CD4-positive, alpha-beta T cell (primary cell): ENCODE measurements at places on chromosomes 2 and 18.

GRCh38 chr2:48946449-48947048 is 191.0 kb upstream of the LHCGR start:
- no peak for DNase-seq

- DNase-seq, result no peak
These were observed 268.7 kb downstream of the GLI2 start for GRCh38 chr2:121004359-121004758.

- DNase-seq, result no peak
These were observed 3.5 kb downstream of the PELI1 start for GRCh38 chr2:64140665-64141200.

GRCh38 chr2:163717515-163717914 is 18.3 kb downstream of the FIGN start:
- DNase-seq, result no peak

- DNase-seq, result no peak
These were observed 8.4 kb downstream of the COX5B start for GRCh38 chr2:97654309-97654708.

GRCh38 chr2:231900486-231900942 is 25.7 kb downstream of the NPPC start:
- peak; percentile 39 for DNase-seq

- no peak for DNase-seq
These were observed 34.8 kb downstream of the TET3 start for GRCh38 chr2:74019516-74019915.

GRCh38 chr2:61173116-61173515 is 11.1 kb downstream of the C2orf74 start:
- DNase-seq, result no peak

DNA sequence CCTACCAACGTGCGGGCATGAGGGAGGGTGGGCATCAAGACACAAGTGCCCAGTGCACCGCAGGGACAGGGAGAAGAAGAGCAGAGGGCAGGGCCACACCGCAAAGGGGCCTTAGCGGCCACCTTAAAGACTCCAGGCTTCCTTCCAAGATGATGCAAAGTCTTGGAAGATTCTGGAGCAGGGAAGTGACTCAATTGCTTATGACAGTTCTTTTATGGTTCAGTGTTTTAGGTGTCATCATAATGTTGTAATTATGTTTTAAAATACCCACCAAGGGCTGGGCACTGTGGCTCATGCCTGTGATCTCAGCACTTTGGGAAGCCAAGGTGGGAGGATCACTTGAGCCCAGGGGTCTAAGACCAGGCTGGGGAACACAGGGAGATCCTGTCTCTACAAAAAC is 44.5 kb upstream of the SEMA4C start:
- DNase-seq, result no peak

- DNase-seq, result no peak
These were observed 255.3 kb downstream of the CYP26B1 start for GRCh38 chr2:71892423-71892730.

DNA sequence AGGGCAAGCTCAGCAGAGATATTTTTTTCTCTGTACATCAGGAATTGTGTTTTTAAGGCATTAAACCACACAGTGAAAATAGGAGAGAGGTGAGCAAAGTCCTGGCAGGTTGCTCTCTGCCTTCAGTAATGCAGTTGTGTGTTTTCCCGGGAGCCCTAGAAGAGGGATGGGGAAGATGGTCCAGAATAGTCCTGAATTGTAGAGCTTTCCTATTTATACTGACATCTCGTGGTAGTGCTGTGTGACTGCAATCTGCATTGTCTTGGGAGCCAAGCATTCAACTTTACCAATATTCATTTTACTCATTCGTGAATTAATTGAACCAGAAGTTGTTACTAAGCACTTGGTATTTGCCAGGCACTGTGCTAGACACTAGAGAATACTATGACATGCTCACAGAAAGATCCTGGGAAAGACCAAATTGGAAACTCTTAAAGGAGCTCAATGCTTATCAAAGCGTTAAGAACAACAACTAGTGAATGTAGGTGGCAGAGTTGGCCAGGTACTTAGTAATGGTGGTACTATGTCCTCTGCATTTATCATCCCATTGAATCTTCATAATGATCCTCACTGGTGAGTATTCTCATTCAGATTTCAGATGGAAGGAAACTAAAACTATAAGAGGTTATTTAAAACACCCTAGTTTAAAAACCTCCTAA is 214.6 kb downstream of the TRIB2 start:
- DNase-seq, result no peak

DNA sequence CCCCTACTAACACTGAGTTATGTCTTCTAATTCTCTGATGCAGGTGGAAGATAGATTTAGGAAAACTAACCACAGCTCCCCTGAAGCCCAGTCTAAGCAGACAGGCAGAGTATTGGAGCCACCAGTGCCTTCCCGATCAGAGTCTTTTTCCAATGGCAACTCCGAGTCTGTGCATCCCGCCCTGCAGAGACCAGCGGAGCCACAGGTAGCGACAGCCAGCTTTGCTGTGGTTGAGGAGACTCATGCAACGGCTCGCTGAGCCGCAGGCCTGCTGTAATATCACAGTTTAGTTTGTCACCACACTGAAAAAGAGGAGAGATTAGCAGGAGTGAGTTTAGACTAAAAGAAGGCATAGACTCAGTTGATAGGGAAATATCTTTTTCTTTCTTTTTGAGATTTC is 131.0 kb upstream of the IL1R2 start:
- DNase-seq, result no peak

GRCh38 chr2:9918275-9918674 is 33.2 kb upstream of the GRHL1 start:
- no peak for DNase-seq

DNA sequence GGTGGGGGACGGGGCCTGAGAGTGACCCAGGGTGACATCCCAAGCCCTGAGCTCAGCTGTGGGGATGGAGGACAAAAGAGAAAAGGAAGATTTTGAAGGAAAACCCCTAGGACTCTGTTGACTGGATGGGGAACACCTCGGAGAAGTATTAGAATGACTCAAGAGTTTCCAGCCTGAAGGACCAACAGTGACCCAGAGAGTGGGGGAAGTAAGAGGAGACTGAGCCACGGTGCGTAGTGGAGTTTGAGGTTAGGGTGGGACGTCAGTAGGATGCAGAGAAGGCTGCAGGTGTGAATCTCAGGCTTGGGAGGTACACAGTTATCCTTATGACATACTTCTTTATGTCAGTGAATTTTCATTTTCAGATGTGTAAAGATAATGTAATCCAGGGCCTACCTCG is 119.5 kb downstream of the NCK2 start:
- peak; percentile 58 for DNase-seq

GRCh38 chr2:182827182-182827879 is 39.1 kb downstream of the FRZB start:
- no peak for DNase-seq

DNA sequence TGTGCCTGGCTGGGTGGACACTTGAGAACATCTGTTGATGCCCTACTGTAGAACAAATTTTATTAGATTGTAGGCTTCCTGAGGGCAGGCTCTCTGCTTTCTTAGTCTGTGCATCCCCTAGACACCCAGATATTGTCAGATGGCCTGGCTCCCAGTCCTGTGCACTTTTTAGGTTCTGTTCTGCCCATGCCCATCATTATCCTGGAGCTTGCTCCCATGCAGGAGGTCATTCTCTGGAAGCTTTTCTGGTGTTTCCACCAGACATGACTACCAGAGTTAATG is 213.3 kb downstream of the MYCN start:
- DNase-seq, result no peak

- DNase-seq, result no peak
These were observed 54.1 kb upstream of the GREB1L start for GRCh38 chr18:21187886-21188285.

DNA sequence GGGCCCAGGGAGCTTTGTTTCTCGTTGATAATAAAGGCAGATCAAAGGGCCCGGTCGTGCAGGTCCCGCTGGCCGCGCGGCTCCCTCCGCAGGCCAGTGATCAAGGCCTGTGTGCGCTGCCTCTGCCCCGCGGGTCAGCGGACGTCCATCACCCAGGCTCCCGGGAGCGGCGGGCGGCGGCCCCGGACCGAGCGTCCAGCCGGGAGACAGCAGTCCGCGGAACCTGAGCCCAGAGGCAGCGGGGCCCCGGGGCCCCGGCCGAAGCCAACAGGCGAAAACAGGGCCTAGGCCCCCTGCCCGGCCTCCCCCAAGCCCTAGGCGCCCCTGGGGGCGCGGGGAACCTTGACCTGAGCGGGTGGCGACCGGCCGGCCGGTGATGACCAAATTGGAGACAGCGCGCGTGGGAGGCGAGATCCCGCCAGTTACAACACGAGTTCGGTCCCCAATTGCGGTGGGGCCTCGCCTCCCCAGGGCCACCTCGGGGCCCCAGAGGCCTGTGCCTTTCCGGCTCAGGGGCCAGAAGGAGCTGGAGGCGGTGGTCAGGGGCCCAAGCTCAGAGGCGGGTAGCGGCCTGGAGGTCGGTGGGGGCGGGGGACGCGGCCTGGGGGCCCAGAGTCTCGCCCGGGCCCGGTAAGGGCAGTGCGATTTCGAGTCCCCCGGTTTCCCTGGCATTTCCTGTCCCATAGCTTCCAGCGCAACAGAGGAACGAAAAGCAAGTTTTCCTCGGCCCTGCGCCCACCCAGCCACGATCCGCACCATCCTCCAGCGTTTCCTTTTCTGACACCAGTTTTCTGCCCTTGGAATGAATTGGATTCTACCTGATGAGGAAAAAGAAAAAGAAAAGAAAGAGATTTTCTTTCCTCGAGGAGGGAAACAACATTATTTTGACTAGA is 5.9 kb downstream of the SP9 start:
- no peak for DNase-seq

DNA sequence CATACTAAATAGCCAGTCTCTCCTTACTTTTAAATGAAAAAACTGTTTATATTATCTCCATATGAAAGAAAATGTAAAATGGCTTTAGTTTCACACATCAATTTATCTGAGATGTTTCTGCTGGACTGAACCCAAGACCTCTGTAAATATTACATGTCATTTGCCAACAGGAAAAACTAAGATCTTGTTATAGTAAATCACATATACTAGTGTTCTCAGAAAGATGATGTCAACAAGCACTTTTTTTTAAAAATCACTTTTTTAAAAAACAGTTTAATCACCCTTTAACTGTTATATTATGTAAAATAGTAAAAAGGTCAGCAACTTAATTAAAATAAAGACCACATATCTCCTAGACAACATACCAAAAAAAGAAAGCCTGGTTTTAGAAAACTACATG is 46.3 kb downstream of the PTPN2 start:
- no peak for DNase-seq

DNA sequence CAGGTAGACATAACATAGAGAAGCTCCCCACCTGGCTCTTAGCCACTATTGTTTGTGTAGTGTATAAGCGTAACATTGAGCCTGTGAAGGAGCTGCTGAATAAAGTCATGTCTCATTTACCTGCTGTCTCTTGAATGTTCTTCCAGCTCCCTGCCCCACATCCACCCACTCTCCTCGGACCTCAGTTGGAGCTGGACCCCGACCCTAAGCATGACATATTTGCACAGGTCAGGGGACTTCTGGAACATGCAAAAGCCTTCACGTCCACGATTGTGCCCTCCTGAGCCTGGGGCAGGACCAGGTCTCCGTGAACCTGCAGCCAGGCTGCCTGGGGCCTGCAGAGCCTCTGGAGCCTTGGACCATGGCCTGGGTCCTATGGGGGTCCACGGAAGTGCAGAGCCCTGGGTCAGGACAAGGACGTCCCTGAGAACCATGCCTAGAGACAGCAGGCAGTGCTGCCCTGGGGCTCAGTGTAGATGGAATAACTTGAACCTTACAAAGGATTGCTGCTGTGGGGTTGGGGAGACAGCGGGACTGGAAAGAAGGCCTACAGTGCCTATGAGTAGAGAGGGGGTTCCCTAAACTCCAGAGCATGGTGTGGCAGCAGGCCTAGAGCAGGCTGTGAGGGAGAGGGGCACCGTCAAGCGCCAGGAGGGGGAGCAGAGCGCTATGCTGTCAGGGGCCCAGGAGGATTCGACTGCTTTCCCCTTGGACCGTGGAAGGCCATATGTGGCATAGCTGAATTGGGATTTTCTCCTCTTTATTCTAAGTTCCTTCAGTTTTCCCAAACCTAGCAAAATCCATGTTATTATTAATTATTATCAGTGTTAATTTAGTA is 99.9 kb upstream of the ZNF236 start:
- no peak for DNase-seq

DNA sequence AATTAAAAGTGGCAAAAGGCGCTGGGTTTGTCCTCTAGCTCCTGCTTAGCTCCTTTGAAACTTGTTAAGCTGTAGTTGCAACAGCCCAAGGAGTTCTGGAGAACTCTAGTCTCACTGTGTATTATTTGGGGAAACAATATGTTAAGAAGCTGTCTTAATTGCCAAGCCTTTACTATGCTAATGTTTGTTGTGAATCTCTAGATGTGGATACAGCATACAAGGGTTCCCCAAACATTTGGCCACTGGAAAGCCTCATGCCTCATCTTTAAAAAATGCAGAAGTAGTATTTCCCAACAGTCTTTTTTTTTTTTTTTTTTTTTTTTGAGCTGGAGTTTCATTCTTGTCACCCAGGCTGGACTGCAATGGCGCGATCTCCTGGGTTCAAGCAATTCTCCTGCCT is 236.7 kb downstream of the PRKCE start:
- no peak for DNase-seq

DNA sequence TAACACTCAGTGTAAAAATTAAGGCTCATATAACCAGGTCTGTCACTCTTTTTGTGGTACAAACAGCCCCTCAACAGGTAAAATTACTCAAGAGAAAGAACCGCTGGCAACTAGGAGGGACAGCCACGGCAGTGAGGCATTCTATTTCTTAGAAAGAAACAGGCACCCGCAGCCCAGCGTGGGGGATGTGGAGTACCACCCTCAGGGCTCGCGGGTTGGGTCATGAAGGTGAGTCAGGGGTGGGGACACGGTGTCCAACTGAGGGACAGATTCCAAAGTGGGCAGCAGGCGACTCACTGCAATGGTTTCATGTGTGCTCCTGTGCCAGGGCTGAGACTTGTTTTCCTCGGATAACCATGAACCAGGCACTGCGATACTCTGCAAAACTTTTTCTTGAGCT is 129.4 kb downstream of the DTNB start:
- no peak for DNase-seq

GRCh38 chr2:236857781-236858180 is 227.9 kb upstream of the COPS8 start:
- DNase-seq, result no peak

- no peak for DNase-seq
These were observed 78.1 kb downstream of the CIB4 start for GRCh38 chr2:26562811-26563645.

- DNase-seq, result no peak
These were observed 62.2 kb downstream of the HAUS1 start for GRCh38 chr18:46166261-46166970.

GRCh38 chr2:32043561-32043960 is 4.0 kb upstream of the DPY30 start:
- no peak for DNase-seq

- DNase-seq, result peak; percentile 56
These were observed 62.5 kb downstream of the DHRS9 start for GRCh38 chr2:169131587-169132512.

GRCh38 chr2:223460774-223461211 is 141.4 kb downstream of the SCG2 start:
- DNase-seq, result no peak

- no peak for DNase-seq
These were observed 364.1 kb upstream of the HS6ST1 start for GRCh38 chr2:128682729-128683284.

DNA sequence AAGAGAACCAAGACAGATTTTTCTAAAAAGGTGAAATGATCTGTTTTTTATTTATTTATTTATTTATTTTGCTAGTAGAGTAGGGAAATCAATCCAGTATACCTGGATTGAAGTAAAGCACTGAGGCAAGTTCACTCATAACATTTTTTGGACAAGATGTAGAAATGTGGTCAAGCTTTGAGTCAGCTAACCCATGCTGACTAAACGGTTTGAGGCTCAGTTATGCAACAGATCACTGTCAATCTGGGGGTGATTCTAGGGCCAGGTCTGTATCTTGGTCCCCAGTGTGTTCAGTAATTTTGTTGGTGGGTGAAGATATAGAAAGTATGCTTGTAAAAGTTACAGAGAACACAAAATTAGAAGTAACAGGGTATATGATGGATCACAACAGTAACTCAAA is 60.2 kb downstream of the RMDN2 start:
- no peak for DNase-seq
